ENCODE measurements at places on chromosomes 3 and 15.
A peak's percentile ranks its signal among the peaks of the same experiment; 100 is the strongest.

DNA sequence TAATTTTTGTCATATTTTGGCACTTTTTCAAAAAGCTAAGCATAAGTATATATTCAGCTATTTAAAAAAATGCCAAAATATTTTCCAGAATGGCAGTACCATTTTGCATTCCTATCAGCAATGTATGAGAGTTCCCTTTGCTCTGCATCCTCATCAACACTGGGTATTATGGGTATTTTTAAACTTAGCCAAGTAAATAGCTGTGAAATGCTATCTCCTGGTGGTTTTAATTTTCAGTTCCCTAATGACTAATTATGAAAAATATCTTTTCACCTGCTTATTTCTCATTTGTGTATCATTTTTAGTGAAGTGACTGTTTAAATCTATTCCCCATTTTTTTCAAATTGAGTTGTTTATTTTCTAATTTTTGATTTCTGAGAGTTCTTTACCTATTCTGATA is 199.7 kb upstream of the NECTIN3 start:
- no peak for DNase-seq

DNA sequence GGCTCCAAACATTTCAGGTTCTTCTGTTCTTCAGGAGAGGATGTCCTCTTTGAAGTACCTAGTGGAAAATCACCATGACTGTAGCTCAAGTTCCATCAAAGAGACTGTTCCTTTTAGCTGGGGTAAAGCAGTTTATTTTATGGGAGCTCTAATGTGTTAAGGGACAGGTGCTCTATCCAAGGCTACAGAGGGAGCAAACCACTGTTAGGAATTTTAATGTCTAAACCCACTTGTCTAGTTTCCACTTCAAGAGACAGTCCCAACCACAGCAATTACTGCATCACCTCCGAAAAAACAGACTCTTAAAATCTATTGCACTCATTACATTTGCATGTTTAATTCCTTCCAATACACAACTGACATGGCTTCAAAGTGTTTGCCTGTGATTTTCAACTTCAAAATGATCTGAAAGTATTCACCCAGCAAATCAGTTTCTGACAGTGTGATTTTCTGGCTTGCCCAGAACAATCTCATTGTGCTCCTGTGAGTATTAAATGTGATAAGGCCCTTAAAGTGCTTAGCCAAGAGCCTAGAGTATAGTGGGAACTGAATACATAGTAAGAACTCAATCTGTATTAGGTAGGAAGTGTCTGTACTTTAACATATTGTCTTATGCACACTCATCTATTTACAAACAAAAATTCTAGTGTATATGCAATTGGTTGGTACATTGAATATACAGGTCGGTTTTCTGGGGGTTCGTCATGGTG is 266.5 kb upstream of the CCDC54 start:
- DNase-seq, result no peak

DNA sequence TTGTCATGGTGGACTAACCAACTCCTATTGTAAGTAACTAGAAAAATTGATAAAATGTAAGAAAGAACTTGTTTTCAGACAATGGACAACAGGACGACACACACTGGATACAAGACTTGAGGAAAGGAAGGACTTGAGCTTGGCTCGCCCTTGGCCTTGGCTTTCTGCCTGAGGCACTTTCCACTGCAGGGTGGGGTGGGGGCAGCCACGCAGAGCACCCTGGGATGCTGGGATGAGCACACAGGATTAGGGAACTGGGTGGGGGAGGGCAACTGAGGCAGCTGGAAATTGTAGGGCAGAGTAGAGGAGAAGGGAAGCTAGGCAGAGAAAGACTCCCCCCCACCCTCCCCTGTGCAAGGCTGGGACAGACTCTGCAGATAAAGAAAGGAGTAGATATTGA is 25.5 kb upstream of the HHATL start:
- no peak for DNase-seq

DNA sequence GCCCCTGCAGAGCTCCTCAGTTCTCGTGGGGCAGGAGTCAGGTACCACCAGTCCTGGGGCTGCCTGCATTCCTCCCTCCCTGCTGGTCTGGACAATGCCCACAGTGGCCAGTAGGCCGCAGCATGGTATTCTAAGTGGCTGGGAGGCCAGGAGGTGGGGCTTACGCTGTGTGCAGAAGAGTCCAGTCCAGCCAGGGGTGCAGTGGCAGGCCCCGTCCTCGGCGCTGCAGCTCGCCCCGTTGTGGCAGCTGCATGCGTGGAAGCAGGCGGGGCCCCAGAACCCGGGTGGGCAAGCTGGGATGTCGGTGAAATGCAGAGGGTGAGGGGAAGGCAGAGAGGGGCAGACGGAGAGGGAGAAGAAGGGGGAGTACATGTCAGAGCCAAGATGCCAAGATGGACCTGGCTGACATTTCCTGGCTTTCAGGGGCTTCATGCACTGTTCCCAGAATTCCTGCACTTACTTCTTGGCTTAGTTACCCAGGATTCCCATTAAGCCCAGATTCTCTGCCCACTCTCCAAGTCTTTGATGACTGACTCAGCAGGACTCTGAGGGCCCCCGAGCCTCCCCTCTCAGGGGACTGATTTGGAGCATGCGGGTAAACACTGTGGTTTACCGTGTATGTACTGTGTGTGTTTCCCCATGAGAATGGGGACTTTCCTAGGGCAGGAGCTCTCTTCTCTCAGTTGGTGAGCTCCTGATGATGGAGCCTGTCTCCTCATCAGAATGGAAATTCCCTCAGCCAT is 47.5 kb downstream of the RAB11A start:
- DNase-seq, result peak; percentile 70

DNA sequence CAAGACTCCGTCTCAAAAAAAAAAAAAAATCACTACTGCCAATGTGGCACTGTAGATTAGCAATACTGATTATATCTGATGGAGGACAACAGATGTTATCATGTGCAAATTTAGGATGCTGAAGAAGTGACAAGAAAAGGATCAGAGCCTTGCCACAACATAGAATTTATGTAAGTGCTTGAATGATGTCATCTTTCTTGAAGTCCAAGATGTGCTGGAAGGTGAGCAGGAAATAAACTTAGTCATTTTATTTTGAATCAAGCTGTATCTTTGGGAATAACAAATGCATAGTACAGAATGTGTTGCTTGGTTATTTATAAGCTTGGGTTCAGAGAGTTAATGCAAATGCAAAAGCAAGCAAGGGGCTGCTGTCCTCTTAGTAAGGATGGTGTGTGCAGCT is 47.1 kb downstream of the IL12A start:
- DNase-seq, result no peak

GRCh38 chr15:44157679-44158078 is 37.4 kb downstream of the FRMD5 start:
- DNase-seq, result peak; percentile 91

DNA sequence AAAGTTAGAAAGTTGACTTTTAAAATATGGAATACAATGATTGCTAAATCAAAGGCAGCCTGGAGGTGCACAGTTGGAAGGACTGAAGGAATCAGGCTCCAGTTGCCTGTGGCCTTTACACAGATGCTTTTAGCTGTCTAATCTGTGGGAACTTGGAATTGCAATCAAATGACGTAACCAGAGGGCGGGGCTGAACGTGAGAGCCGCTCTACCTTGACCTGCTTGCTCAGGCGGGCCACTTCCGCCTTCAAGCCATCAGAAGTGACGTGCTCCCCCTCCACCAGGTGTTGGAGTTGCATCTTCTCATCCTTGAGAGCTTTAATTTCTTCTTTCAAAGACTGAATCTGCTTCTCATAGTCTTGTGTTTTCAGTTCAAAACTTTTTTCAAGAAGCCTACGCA is 37.7 kb upstream of the GNB5 start:
- no peak for DNase-seq

DNA sequence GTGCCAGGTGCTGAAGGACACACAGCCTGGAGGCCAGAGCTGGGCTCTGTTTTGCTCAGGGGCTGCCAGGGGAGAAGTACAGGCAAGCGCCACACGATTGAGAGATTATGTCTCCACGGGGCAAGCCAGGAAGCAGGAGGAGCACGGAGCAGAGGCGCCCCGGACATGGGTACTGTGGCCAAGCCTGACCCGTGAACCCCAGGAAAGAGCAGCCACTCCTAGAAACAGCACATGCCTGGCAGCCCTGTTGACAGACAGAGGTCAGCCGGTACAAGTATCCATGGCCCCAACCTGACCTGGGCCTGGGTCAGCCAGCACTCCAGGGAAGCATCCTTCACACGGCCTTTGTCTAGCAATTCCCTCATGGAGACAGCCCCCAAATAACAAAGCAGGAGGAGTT is 89.4 kb downstream of the ADAMTS17 start:
- DNase-seq, result no peak

DNA sequence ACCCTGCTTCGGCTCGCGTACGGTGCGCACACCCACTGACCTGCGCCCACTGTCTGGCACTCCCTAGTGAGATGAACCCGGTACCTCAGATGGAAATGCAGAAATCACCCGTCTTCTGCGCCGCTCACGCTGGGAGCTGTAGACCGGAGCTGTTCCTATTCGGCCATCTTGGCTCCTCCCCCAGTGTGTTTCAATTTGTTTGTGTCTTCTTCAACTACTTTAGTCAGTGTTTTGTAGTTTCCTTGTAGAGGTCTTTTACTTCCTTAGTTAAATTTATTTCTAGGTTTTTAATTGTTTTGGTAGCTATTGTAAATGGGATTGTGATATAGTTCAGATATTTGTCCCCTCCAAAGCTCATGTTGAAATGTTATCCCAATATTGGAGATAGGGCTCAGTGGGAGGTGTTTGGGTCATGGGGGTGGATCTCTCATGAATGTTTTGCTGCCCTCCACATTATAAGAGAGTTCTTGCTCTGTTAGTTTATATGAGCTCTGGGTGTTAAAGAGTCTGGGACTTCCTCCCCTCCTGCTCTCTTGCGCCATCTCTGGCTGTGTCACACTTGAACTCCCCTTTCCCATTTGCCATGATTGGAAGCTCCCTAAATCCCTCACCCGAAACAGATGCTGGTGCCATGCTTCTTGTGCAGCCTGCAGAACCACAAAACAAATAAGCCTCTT is 304.4 kb downstream of the DOCK3 start:
- DNase-seq, result no peak

GRCh38 chr15:75145027-75145841 is 56.4 kb upstream of the C15orf39 start:
- no peak for DNase-seq

All from fibroblast of skin of right quadriceps (primary cell).